ENCODE measurements at places on chromosomes 4 and X.

GRCh38 chrX:118126286-118126685 lies 9.7 kb upstream of the KLHL13 start:
- no peak for DNase-seq

DNA sequence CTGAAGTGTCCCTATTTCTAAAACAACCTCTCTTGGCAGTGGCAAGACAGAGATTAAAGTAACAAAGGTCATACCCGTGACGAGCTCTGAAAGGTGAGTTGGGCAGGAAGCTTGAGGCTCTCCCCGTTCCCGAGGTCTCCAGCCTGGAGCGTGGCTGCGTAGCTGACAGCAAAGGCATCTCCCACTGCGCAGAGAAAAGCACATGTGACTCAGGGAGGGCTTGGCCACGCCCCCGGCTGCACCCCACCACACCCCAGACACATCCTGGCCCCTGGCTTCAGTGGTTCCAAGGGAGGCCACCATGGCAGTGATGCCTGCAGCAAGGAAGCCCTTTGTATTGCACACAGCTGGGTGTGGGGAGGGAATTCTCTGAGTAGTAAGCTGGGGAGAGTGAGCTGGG lies 23.1 kb downstream of the EVC2 start:
- no peak for DNase-seq

DNA sequence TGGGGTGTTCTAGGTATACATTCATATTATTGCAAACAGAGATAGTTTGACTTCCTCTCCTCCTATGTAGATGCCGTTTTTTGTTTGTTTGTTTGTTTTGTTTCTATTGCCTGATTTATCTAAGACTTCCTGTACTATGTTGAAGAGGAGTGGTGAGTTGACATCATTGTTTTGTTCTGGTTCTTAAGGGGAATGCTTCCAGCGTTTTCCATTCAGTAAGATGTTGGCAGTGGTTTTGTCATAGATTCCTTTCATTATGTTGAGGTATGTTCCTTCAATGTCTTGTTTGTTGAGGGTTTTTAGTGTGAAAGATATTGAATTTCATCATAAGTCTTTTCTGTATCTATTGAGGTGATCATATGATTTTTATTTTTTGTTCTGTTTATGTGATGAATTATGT lies 401.6 kb upstream of the EPHA5 start:
- DNase-seq: no peak

GRCh38 chrX:8907688-8908087 lies 106.5 kb upstream of the FAM9A start:
- no peak for DNase-seq

DNA sequence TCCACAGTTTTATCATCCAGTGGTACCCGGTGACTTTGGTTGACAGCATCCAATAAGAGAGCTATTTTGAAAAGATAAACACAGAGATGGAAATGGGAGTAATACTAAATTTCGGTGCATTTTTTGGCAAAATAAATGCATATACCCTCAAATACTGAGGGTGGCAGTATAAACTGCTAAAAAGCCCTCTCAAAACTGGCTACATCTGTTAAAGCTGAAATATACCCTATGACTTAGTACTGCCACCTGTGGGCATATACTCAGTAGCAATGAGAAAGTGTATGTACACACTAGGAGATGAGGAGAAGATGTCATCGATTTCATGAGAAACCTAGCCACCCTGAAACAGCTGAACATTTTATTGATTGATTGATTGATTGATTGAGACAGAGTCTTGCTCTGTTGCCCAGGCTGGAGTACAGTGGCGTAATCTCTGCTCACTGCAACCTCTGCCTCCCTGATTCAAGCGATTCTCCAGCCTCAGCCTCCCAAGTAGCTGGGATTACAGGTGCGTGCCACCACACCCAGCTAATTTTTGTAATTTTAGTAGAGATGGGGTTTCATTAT lies 12.2 kb upstream of the TMEM128 start:
- DNase-seq: no peak

GRCh38 chr4:85658766-85659439 lies 184.0 kb downstream of the ARHGAP24 start:
- DNase-seq: no peak

GRCh38 chrX:154485150-154486051 lies 1.0 kb downstream of the UBL4A start:
- DNase-seq: no peak

GRCh38 chr4:47562297-47562696 lies 77.2 kb downstream of the ATP10D start:
- no peak for DNase-seq

GRCh38 chr4:90544532-90545045 lies 417.4 kb downstream of the CCSER1 start:
- no peak for DNase-seq

DNA sequence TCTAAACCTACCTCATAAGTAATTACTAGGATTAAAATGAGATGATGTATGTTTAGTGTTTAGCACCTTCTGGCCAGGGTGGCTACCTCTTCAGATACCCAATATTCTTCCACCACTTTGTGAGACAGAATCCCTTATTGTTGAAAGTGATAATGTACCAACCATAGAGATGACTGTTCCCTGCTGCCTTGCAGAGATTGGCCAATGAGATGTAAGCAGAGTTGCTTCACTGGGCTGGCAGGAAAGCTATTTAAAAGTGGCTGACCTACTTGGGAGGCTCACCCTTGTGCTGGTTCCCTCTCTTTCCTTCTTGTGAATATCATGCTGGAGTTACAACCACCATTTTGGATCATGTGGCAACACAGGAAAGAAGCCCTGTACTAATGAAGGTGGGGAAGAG lies 58.9 kb downstream of the TMEM154 start:
- no peak for DNase-seq

DNA sequence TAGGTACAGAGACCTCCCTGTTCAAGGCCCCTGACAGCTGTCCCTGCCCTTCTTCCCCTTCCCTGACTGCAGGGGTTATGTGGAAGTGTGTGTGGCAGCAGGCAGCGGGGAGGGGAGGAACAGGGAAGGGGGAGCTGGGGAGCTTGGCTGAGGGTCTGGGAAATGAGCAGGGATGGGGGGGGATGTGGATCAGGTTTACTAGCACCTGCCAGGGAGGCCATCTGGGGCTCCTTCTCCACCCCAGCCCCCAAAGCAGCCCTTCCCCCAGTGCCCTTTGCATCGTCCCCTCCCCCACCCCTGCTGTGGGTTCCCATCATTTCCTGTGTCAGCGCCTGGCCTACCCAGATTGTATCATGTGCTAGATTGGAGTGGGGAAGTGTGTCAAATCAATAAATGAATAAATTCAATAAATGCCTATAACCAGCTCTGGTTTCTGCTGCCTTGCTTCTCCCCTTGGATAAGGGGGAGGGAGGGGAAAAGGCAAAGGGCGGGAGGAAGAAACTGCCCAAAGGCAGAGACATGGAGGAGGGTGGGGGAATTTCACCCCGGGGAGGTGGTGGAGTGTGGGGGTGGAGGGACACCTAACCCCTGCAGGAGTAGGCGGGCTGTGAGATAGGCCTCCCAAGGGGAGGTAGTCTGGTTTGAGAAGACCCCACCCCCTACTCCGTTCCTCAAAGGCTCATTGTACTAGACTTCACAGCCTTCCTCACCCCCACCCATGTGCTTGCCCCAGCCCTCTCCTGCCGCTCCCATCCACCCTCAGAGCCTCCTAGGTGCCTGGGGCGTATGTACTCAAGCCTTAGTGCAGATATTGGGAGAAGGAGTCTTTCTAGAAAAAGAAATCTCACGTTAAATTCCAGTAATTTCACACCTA lies 3.2 kb downstream of the CXorf65 start:
- DNase-seq: no peak

DNA sequence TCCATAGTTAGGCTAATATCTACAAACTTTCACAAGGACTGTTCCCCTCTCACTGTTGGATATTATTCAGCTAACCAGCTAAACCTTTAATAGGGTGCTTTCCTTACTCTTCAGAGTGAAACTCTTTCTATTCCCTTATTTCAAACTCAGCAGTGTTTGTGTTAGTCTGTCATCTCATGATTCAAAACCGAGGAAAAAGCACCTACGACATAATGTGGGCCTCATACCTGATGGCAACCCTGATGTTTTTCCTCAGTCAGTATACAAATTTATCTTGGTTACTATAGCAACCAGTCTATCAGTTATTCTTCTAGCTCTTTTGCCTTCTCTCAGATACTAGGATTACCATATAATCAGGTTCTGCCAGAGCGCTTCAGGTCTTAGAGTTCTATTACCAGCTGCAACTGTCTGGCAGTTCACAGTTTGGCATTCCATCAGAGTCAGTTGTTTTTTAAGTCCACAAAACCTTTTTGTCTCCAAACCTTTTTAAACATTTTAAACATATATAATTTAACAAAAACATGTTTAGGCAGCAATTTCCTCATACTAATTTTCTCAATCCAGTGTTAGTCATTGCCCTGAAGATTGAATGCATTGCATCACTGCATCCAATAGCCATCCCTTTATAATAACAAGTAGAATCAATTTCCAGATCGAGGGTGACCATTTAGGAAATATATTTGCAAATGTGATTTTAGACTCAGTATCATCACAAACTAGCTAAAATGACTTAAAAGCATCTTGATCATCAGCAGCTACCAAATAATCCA lies 7.4 kb downstream of the WDR44 start:
- DNase-seq: no peak

DNA sequence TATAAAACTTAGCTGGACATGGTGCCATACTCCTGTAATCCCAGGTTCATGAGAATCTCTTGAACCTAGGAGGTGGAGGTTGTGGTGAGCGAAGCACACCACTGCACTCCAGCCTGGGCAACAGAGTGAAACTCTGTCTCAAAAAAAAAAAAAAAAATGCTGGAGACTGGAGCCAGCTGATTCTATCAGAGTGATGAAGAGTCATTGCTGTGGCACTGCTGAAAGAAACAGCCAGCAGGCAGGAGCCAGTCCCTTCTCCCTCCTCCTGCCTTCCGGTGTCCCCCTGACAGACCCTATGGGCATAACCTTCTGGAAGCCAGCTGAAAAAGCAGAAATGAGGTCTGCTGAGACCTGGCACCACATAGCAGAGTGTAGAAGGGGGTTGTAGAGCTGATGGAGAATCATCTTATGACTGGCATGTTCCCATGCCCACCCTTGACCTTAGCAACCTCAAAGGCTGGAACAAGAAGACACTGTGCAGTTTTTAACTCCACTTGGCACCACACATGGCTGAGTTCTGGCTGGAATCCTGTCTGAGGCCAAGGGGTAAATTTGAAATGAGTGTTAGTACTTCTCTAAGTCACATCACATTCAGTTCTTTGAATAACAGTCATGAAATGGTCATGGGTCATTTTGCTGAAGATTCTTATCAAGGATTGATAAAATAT lies 2.6 kb upstream of the SPINK2 start:
- no peak for DNase-seq

GRCh38 chrX:142251680-142252079 lies 46.6 kb upstream of the MAGEC2 start:
- no peak for DNase-seq

- DNase-seq: no peak
Measured at GRCh38 chr4:81205302-81205701, 9.7 kb downstream of the PRKG2 start.

DNA sequence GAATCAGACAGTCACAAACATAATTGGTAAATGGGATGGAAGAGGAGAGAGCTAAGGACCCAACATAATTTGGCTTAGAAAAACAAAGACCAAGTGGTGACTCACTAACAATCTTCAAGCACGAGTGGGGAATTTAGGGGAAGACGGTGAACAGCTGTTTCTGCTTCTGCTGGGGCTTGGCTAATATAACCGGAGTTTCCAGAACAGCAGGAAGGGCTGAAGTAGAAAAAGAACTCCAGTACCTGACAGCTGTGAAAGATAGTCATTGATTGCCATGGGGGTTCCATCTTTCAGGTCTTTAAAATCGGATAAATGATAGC lies 290.9 kb upstream of the LDB2 start:
- no peak for DNase-seq

DNA sequence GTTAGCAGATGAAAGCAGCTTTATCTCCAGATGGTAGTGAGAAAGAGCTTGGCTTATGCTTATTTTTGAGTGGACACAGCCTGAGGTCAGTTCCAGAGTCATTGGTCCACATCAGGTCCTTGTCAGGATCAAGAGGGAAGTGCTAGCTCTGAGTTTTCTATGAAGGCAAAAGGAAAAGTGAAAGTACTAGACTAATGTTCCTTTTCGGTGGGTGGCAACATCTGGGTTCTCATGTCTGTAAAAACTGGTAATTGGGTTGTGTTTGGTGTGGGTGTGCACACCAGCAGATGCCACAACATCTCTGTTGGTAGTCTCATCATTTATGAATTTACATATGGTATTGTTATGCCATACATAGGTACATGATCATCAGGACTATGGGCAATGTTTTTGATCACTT lies 210.5 kb downstream of the PWWP3B start:
- DNase-seq: no peak

DNA sequence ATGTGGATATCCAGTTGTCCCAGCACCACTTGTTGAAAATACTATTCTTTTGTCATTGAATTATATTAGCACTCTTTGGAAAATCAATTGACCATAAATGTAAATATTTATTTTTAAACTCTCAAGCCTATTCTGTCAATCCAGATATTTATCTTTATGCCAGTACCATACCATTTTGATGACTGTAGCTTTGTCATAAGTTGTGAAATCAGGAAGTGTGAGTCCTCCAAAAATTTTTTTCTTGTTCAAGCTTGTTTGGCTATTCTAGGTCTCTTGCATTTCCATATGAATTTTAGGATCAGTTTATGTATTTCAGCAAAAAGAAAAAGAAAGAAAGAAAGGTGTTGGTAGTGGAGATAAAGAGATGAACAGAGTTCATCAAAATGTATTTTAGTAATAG lies 8.2 kb upstream of the SMPX start:
- DNase-seq: no peak

DNA sequence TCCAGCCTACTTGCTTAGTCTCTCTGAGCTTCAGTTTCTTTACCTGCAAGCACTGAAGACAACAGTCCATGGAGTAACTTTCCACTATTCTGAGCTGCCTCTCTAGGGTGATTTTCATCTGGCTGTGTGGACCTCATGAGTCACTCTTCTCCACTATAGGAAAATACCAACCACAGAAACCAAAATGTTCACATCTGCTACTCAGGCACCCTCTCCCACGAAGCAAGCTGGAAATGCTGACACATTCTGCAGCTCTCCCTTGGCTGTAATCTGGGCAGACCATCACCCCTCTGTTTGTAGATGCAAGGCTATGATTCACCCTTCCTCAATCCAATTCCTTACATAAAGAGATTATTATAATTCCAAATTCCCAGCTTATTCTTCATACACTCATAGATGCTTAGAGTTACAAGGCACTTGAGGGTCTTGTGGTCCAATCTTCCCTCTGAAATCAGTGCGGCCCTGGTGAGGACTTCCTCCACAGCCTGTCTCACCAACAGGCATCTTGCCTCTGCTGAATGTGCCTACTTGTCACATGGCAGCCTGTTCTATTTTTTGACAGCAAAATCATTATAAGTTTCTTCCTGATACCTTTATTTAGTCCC lies 97.0 kb upstream of the LNX1 start:
- no peak for DNase-seq

DNA sequence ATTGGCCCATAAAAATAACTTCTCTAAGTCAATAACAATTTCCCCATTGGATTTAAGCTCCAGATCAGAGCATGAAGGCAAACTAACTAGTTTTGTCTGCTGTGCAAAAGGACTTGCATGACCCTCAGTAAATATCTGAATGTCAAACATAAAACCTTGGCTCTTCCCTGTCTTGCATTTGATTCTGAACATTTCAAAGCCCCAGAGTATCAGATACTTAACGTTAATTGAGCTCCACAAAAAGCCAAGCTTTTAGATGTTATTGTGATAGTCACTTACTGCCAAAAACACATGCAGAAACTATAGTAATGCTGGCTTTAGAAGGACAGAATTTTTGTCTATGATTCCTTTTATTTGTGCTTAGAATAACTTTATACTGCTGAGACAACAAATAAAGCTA lies 664.2 kb downstream of the ADGRL3 start:
- DNase-seq: no peak

GRCh38 chrX:104205548-104205947 lies 39.3 kb downstream of the FAM199X start:
- DNase-seq: no peak

- no peak for DNase-seq
Measured at GRCh38 chr4:133550436-133550835, 401.3 kb downstream of the PCDH10 start.
